RPMI8226 (cell line): ENCODE measurements at places on chromosomes 12 and 14.

DNA sequence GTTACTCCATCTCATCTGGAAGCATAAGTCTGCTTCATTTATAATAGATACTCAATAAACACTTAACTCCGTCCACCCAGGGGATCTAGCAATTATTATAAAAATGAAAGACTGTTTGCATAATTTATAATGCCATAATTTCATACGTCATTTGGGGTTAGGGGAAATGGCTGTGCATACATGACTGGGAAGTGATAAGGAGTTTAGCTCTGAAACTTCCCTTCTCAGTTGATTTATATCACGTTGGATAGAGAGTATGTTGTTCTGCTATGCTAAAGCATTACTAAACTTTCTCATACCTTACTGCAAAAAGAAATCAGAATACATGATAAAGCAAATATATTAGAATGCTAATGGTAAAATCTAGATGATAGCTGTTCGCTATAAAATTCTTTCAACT lies 90.4 kb upstream of the DYNC1H1 start:
- no peak for DNase-seq

- no peak for DNase-seq
Measured at GRCh38 chr12:132708150-132708549, 2.5 kb upstream of the PGAM5 start.

DNA sequence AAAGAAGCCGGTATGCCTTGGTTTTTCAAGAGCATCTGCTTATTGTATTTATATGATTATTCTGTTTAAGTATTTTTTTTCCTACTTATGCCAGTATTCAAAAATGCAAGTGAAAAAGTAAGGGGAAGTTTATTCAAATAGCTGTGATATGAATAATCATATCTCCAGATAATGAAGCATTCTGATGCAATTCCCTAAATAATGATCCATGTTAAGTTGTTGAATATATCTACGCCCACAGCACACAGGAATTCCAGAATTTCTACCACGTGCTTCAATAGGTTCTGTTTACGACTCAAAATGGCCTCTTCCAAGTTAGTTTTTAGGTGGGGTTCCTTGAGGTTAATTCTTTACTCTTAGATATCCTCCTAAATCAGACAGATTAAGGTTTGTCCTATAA lies 208.3 kb downstream of the NAV3 start:
- no peak for DNase-seq

- no peak for DNase-seq
Measured at GRCh38 chr12:94205822-94206221, 57.4 kb downstream of the PLXNC1 start.

DNA sequence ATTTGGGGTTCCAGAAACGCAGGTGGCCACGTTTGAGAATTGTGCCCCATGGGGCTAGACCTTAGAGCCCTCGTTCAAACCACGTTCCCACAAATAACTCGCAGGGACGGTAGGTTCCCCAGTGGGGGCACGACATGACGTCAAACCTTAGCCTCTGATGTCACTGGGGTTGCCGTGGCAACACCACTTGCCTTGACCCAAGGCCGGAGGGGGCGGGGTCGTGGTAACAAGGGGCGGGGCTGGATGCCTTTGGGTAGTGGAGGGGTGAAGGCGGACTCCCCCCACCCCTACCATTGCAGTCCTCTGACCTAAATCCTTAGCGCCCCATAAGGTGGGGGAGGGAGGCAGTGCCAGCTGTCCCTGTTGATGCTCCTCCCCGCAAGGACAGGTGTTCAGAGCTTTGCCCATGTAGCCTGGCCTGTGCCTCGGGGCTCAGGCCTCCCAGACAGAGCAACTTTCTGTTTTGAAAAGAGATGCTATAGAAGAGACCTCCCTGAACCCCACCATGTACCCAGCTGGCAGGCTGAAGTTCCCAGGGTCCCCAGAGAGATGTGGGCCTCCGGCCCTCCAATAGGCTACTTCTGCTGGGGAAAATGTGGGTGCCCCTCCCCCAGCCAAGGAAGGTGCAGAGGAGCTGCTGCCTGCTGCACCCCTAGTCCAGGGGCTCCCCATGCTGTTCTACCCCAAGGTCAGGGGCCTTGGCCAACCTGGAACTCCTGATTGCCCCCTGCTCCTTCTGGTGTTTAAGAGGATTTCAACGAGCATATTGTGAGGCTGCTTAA lies 1.9 kb downstream of the FAM222A start:
- peak; percentile 83 for DNase-seq
